Chondrocyte (in vitro differentiated cells): ENCODE measurements at places on chromosomes 3 and 15. TPM values are rescaled to one million over a fixed set of nuclear protein-coding genes. Genes with fewer than 3 reads are reported as not detected.
A peak's percentile ranks its signal among the peaks of the same experiment; 100 is the strongest.

DNA sequence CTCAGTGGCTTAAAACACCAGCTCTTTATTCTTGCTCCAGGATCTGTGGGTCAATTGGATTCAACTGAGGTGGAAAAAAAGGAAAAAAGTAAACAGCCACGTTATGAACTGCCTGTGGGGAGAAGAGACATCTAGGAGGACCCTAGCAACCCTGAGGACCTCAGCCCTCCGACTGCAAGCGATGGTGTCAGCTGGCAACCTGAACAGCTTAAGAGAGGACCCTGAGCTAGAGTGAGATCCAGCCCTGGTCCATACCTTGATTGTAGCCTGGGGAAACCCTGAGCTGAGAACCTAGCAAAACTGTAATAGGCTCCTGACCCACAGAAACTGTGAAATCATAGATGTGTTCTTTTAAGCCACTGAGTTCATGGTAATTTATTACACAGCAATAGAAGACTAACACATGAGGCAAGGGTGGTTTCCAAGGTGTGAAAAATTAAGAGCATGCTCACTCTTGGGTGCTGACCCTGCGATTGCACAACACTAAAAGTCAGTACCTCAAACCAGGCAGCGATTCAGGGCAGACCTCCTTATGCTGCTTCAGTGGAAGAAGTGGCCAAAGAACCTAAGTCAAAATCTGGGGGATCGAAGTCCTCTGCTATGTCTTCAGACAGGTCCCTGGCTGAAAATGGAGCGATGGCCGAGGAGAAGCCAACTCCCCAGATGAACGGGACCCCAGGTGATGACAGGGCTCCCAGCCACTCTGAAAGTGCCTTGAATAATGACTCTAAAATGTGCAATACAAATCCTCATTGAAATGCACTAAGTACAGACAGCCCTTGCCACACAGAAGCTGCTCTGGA is 57.7 kb downstream of the GASK1A start:
- no peaks in the 10 kb centered on the region for H3K4me1 ChIP-seq
- no peak overlapping the region for H3K27ac ChIP-seq
- peaks cover 8% of the 10 kb centered on the region for H3K27me3 ChIP-seq

ADAMTS17 gene
- 3.4 to 3.9 TPM (median 3.4 TPM) in 3 replicates for total RNA-seq

GRCh38 chr15:70236341-70237086 is 138.8 kb upstream of the TLE3 start:
- no peak overlapping the region for H3K27ac ChIP-seq
- DNase-seq, result no peak
- H3K27me3 ChIP-seq, result peaks cover 26% of the 10 kb centered on the region
- H3K4me1 ChIP-seq, result peaks cover 7% of the 10 kb centered on the region

DNA sequence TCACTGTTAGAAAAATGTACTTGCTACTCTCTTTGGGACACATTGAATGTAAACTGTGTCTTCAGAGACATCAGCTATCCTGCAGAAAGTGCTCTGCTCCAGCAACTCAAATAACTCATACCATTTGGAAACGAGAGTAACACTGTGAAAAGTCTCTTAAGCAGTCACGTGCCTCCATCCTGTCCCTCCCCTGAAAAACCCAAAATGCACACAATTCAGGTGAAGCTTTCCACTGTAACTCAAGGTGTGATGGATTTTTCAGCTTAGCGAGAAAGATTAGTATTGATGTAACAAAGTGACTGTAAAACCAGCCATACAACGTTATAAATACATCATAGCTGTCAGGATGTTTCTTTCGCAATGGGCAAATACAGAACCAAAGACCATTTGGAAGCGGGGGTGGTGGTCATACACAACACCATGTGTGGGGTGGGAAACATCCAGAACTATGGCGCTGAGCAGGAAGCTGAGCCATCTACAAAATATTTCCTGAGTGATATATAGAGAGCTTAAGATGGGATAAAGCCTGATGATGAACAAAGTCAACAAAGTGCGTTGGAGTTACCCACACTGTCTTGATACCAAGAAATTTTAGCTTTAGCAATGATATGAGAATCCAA is 332.3 kb downstream of the FOXP1 start:
- no peak for DNase-seq
- H3K27ac ChIP-seq, result peak overlapping the region; percentile 55
- no peak overlapping the region for H3K4me3 ChIP-seq
- peaks cover 69% of the 10 kb centered on the region for H3K4me1 ChIP-seq

OR5K4 gene
- not detected in 3 replicates for total RNA-seq

REC114 gene
- total RNA-seq, result not detected in 3 replicates

- peaks cover 23% of the 10 kb centered on the region for H3K27me3 ChIP-seq
- DNase-seq, result no peak
- H3K4me3 ChIP-seq, result peak within 1 kb of the TSS; percentile 69
These were observed at the start of gene LINGO1 for GRCh38 chr15:77632534-77633133. Gene LINGO1 (minus strand): TSS chr15:77632912. CDS start chr15:77632315, 597 bp downstream.

- no peak for DNase-seq
- H3K36me3 ChIP-seq, result no peaks in the 10 kb centered on the region
- no peaks in the 10 kb centered on the region for H3K4me1 ChIP-seq
- H3K27me3 ChIP-seq, result peaks cover 36% of the 10 kb centered on the region
- no peak overlapping the region for H3K4me3 ChIP-seq
These were observed 11.0 kb downstream of the LTF start for GRCh38 chr3:46453526-46454208.

DNA sequence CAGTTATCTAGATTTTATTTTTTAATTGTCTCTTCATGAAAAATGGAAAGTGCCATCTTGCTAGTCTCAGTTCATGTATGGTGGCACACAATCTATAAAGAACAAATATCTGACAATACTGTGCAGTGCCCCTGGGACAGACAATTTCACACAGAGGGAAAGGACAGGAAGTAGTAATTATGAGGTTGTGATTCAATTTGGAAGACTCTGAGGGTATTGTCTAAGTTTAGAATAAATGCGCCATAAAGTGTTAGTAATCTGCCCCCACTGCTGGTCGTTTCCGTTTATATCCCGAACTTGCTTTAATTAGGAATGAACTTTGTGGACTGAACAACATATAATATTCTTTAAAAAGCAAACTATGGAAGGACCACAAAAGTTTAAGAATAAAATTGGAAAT is 196.4 kb upstream of the SLC24A5 start:
- no peak overlapping the region for H3K4me3 ChIP-seq
- no peak for DNase-seq
- no peaks in the 10 kb centered on the region for H3K4me1 ChIP-seq

- no peak overlapping the region for H3K4me3 ChIP-seq
- no peaks in the 10 kb centered on the region for H3K36me3 ChIP-seq
- H3K4me1 ChIP-seq, result no peaks in the 10 kb centered on the region
- H3K27me3 ChIP-seq, result no peaks in the 10 kb centered on the region
- DNase-seq, result peak; percentile 83
- H3K27ac ChIP-seq, result no peak overlapping the region
These were observed 41.5 kb downstream of the PRKCD start for GRCh38 chr3:53202331-53203015.

- peaks cover 22% of the 10 kb centered on the region for H3K27me3 ChIP-seq
- peak overlapping the region; percentile 11 for H3K27ac ChIP-seq
- H3K36me3 ChIP-seq, result no peaks in the 10 kb centered on the region
- no peak for DNase-seq
These were observed 149.3 kb upstream of the CTDSPL start for GRCh38 chr3:37712421-37712820.

GRCh38 chr3:112047264-112047663 is 12.7 kb downstream of the TMPRSS7 start:
- DNase-seq, result no peak
- no peaks in the 10 kb centered on the region for H3K36me3 ChIP-seq
- no peak overlapping the region for H3K27ac ChIP-seq
- H3K27me3 ChIP-seq, result no peaks in the 10 kb centered on the region

DNA sequence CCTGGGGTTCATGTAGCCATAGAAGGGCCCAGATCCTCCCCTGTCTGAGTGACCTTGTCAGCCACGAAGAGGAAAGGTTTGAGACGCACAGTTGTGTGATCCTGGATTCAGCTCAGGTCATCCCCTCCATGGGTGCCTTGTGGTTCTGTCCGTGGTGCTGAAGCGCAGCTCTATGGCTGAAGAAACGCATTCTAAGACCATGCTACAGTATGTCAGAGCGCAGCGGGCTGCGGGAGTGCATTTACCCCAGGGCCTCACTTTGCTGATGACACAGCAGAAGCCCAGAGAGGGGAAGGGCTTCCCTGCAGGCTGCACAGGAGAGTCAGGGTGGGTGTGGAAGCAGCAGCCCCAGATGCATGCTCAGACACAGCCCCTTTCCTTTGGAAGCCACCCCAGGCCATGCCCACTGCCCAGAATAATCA is 68.8 kb upstream of the IQSEC1 start:
- no peak overlapping the region for H3K27ac ChIP-seq
- no peak overlapping the region for H3K4me3 ChIP-seq
- peaks cover 46% of the 10 kb centered on the region for H3K27me3 ChIP-seq

DNA sequence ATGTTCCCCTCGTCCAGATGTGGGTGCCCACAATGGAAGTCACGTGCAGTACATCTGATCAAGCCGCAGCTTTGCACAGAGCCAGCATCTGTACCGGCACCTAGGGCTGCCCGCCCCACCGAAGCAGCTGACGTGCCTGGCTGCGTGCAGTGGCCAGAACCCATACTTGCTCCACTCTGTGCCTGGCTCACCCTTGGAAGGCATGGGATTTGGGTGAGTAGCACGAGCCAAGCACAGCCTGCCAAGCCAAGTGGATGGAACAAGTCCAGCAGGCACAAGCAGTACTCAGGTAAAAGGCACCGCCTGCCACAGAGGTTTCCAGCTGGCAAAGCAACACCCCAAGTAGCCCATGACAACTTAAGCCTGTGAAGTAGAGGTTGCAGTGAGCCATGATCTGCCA is 261.3 kb downstream of the TBC1D5 start:
- no peaks in the 10 kb centered on the region for H3K36me3 ChIP-seq
- H3K27me3 ChIP-seq, result no peaks in the 10 kb centered on the region
- no peak overlapping the region for H3K27ac ChIP-seq
- H3K4me3 ChIP-seq, result no peak overlapping the region
- no peaks in the 10 kb centered on the region for H3K4me1 ChIP-seq

XIRP1 gene
- 0.10 TPM in 2 of 3 replicates, not detected in the other for total RNA-seq

DNA sequence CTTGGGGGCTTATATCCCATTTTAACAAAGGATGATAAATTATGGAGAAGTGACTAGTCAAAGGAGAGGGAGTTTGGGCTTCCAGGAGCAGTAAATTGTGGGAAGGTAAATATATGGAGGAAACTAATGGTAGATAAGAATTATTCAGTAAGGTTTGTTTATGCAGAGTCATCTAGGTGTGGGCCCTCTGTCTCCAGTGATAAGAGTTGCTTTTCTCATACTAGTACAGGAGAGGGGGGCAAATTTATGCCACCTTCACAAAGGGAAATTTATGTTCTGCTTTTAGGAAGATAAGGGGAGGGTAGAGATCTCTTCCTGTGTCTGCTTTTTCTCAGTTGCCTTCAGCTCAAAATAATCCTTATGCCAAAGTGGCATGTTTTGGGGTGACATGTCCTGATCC is 383.7 kb upstream of the PPP2R3A start:
- H3K36me3 ChIP-seq, result no peaks in the 10 kb centered on the region
- H3K4me1 ChIP-seq, result no peaks in the 10 kb centered on the region
- no peak overlapping the region for H3K4me3 ChIP-seq
- peaks cover 3% of the 10 kb centered on the region for H3K27me3 ChIP-seq
- H3K27ac ChIP-seq, result no peak overlapping the region
- no peak for DNase-seq

DNA sequence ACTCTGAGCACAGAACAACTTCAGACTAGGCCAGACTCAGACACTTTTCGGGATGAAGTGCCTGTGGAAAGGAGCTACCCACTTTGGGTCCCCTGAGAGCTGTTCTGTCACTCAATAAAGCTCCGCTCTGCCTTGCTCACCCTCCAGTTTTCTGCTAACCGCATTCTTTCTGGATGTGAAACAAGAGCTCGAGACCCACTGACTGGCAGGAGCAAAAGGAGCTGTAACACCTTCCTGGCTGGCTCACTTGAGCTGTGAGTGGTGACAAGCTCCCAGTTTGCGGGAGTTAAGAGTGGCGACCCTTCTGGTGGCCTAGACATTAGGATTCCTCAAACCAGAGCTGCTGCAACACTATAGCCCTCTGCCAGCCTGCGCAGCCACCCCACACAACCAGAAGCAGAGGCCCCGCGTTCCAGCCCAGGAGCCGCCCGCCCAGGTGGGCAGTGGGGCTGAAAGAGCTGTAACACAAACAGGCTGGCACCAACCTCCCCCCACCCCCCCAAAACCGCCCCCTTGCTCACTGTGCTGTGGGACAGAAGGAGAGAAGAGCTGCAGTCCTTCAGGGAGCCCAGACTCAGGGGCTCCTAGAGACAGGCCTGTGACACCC is 1178.1 kb upstream of the GBE1 start:
- no peak overlapping the region for H3K4me3 ChIP-seq
- peaks cover 4% of the 10 kb centered on the region for H3K36me3 ChIP-seq
- no peak overlapping the region for H3K27ac ChIP-seq
- H3K4me1 ChIP-seq, result peaks cover 22% of the 10 kb centered on the region
- peak; percentile 37 for DNase-seq
- H3K27me3 ChIP-seq, result no peaks in the 10 kb centered on the region

DNA sequence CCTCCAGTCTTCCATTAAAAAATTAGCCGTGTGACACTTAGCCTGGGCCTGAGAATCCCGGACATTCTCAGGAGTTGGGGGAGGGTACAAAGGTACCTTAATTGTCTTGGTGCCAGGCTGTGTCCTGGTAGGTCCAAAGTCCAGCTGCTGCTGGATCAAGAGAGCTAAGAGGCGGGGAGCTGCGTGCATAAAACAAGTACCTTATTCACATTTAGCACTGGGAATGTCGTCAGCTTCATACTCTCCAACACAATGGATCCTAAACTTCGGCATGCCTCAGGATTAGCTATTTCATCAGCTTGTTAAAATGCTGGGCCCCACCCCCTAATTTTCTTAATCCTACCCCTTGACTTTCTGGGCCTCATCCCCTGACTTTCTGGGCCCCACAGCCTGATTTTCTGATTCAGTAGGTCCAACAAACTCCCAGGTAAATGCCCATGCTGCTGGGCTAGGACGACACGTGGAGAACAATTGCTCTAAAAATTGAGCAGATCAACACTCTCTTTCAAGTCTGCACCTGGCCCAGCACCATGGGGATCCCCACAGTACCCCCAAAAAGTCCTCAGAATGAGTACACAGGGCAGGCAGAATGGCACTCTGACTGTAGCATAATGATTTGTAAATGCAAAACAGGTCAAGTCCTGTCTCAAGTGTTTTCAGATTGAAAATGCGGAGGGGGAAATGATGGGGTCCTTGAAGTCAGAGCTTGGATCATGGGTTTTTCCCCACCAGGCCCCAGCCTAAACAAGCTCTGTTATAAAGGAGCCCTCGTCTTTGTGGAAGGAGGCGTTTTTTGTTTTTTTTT is 5.6 kb upstream of the AEN start:
- no peak overlapping the region for H3K4me3 ChIP-seq
- no peaks in the 10 kb centered on the region for H3K36me3 ChIP-seq
- peaks cover 10% of the 10 kb centered on the region for H3K27me3 ChIP-seq
- H3K4me1 ChIP-seq, result peaks cover 12% of the 10 kb centered on the region

GRCh38 chr3:46857485-46858341 is 5.5 kb downstream of the MYL3 start:
- no peak overlapping the region for H3K4me3 ChIP-seq
- peak; percentile 56 for DNase-seq
- no peak overlapping the region for H3K27ac ChIP-seq
- H3K4me1 ChIP-seq, result no peaks in the 10 kb centered on the region
- peaks cover 22% of the 10 kb centered on the region for H3K27me3 ChIP-seq

CD276 gene
- total RNA-seq, result 157 to 196 TPM (median 192 TPM) in 3 replicates

GOLGA8N gene
- 6.8 to 17.8 TPM (median 7.8 TPM) in 3 replicates for total RNA-seq

GOLGA6D gene
- 0.15 TPM in 1 of 3 replicates, not detected in the others for total RNA-seq

- DNase-seq, result no peak
- no peak overlapping the region for H3K27ac ChIP-seq
- H3K36me3 ChIP-seq, result no peaks in the 10 kb centered on the region
- H3K27me3 ChIP-seq, result peaks cover 6% of the 10 kb centered on the region
These were observed 140.9 kb upstream of the TP63 start for GRCh38 chr3:189490337-189490736.

CD96 gene
- total RNA-seq, result 0.17 to 0.27 TPM (median 0.23 TPM) in 3 replicates

- H3K36me3 ChIP-seq, result no peaks in the 10 kb centered on the region
- no peak for DNase-seq
- H3K4me3 ChIP-seq, result no peak overlapping the region
- no peak overlapping the region for H3K27ac ChIP-seq
- peaks cover 4% of the 10 kb centered on the region for H3K27me3 ChIP-seq
- H3K4me1 ChIP-seq, result no peaks in the 10 kb centered on the region
These were observed 33.9 kb downstream of the SCN10A start for GRCh38 chr3:38782148-38782547.
